Stimulated activated CD8-positive, alpha-beta memory T cell treated with anti-CD3 and anti-CD28 coated beads, Interleukin-4, amount 100 ng/mL, for 24 hours (primary cell): ENCODE measurements at places on chromosomes 5 and 9.

- no peak for DNase-seq
These were observed 9.8 kb downstream of the RNF183 start for GRCh38 chr9:113293285-113293878.

DNA sequence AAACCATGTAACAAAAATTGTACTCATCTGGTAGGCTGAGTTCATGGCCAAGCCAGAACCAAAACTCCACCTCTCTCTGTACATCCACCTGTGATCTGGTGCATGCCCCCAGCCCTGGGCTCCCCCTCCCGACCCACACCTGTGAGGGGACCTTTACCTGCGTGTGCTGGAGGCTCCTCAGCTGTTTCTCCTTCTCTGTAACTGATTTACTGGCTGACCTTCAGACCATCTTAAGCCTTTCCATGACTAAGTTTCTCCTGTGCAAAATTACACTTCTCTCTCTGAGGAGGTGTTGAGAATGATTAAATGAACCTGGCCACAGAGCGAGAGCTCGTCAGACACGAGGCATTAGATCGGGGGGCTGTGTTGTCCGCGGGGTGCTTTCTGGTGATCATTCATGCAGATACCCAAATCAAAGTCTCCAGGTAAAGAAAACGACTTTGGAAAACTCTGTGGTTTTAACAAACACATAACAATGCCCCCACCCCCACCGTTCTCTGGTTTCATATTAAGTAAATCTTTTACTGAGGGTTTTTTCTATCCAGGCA, 136.4 kb downstream of the SEMA5A start:
- no peak for DNase-seq

DNA sequence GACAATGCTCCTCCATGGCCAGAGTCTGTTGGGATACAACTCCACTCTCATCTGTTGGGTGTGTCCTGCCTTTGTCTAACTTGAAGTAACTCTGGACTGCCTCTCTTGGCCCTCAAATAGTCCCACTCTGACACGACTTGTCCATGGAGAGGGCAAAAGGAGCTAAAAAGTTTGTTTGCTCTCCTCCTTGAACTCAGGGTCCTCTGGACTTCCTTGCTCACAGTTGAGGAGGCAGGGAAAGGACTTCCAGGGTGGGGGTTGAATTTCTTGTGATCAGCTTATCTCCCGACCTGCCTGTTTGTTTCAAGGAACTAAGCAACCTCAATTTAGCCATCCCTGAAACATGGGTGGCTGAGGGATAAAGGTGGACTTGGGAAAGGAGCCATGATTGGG, 11.7 kb downstream of the DNAJB5 start:
- no peak for DNase-seq

- no peak for DNase-seq
These were observed 238.8 kb upstream of the DMRT1 start for GRCh38 chr9:602716-603115.

GRCh38 chr9:113356686-113357292, 7.4 kb downstream of the BSPRY start:
- no peak for DNase-seq

GRCh38 chr5:62720031-62720441, 141.4 kb downstream of the LRRC70 start:
- DNase-seq: no peak

- peak; percentile 10 for DNase-seq
These were observed at the start of gene NXNL2 for GRCh38 chr9:88534456-88535225. NXNL2 (plus strand) TSS chr9:88535178; CDS start chr9:88535435, 257 bp downstream.

- no peak for DNase-seq
These were observed 64.2 kb downstream of the NEK6 start for GRCh38 chr9:124321935-124322334.

DNA sequence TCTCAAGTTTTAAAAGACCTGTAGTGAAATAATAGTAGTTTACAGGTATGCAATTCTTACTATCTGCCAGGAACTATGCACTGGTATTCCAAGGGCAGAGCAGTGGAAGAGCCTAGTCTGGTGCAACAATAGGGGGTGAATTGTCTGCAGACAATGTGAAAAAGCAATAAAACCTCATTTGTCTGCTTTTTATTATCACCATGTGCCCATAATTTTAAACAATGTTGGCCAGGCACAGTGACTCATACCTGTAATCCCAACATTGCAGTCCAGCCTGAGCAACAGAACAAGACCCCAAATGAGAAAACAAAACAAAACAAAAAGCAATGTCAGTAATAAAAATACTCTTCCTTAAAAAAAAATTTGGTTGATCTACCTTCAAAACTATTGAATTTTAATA, 12.2 kb upstream of the SLC44A1 start:
- DNase-seq: no peak

- DNase-seq: no peak
These were observed 605.4 kb downstream of the ISL1 start for GRCh38 chr5:51988634-51989033.

GRCh38 chr5:73447530-73448462, 781 bp downstream of the FOXD1 start:
- DNase-seq: no peak

GRCh38 chr5:78601559-78602314, 46.8 kb downstream of the LHFPL2 start:
- DNase-seq: no peak

DNA sequence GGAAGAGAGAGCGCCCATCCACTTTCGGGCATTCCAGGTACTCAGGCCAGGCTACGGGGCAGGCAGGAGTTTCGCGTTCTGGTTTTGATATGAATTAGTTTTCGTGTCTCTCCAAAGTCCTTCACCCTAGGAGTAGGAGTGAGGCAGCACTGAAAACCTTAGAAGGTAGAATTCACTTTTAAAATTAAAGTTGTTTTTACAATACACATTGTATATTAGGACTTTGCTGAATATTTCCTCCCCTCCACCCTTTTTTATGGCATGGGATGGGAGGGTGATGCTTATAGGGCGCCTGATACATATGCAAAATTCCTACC, 747 bp downstream of the ITGA1 start:
- DNase-seq: no peak

- no peak for DNase-seq
These were observed 113.6 kb upstream of the FER start for GRCh38 chr5:108634010-108634616.

GRCh38 chr5:314676-315487, 6.6 kb upstream of the AHRR start:
- no peak for DNase-seq

- DNase-seq: no peak
These were observed 69.6 kb downstream of the PTPDC1 start for GRCh38 chr9:94153905-94154304.

DNA sequence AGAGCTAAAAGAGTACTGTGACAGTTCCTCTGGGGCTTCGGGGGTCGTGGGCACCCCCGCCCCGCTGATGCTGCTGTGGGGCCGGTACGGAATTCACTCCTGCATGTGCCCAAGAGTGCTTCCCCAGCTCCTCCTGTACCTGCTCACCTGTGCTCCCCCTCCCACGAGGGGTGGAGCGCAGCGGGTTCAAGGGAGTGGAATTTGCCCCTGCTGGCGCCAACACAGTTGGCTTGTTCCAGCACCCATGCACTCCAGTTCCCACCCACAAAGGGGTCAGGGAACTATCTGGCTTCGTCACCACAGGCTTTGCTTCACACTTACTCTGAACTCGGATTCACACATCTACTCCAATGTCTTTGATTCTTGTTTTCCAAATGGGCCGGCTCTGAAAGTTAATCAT, 1086.9 kb upstream of the CDH6 start:
- DNase-seq: no peak

DNA sequence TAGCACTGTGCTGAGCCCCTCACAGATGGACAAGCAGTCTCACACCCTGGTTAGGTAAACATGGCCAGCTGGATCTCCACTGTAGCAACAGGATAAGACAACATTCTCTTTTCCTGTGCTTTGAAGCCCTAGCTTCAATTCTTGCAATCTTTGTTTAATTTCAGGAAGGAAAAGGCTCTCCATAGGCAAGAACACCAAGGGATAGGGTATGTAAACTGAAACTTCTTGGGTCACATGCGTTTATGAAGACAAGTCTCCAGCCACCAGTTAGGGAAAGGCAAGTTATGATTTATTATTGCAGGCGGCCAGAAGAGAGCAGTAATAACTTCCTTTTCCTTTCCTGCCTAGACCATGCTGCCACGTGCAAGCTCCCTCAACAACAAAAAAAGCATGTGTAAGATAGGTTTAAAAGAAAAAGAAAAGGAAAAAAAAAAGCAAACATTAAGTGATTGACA, 50.1 kb upstream of the POU5F2 start:
- no peak for DNase-seq

DNA sequence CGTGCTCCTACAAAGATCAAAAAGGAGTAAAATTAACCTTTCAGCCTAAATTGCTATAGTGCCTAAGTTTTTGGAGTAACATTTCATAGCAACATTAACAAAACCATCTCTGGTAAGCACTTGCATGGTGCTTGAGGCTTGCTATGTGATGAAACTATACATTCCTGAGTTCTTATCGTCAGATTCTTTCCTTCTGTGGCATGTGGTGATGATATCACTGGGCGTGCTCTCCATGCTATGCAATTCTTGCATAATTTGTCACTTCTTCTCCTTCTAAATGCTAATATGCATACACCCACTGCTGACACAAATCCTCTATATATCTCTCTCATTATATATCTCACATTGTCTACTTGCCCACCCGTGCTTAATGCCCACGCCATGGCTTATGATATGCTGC, 2019.9 kb downstream of the MAT2B start:
- DNase-seq: no peak

DNA sequence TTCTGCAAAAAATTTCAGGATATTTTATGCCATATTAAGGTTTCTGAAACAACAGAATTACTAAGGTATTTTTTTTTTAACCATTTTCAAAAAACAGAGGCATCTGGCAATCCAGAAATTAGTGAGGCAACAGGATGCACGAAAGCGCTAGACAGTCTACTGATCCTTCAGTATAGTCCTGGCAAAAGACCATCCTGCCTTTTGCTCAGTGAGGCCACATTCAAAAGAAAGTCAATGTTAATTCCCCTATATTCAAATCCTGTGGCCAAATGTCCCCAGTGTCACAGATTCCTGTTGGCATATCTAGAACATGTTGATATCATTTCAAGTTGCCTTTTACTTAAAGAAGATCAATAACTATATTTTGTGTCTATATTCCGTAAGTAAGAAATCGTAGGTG, 13.1 kb upstream of the NFIB start:
- DNase-seq: no peak

GRCh38 chr5:97046270-97046982, 96.0 kb downstream of the LIX1 start:
- no peak for DNase-seq

DNA sequence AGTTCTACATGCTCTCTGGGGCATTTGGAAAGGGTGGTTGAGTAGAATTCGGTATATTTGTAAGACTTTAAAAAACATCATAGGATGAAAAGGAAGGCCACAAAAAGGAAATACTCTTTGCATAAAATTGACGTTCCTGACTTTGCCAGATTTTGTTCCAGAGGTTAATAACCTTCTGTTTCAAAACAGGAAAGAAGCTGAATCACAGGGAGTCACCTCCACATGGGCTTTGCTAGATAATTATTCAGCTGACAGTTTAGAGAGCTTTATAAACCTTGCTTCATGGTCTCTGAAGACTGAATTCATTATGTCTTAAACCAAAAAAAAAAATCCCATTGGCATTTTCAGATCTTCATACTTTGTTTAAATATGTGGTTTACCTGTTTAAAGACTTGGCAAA, 203.7 kb downstream of the SEMA6A start:
- DNase-seq: no peak

DNA sequence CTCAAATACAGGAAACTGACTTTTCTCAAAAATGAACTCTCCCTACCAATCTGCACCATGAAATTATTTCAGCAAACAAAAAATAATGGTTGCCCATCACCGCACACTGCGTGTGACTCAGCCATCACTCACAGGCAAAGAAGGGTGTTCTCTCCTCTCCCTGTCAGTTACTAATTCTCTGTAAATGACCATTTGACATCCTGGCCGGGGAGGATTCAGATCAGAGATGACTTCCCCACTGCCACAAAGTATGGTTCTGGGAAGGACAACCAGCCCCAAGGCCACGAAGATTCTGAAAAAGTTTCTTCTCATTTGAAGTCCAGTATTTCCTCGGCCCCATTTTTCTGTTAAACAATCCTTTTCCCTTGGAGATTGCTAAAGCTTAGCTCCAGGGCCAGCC, 199.4 kb downstream of the AUH start:
- no peak for DNase-seq

GRCh38 chr5:141597394-141597793, 21.4 kb downstream of the DIAPH1 start:
- no peak for DNase-seq
